NCI-H446 (cell line): ENCODE measurements at places on chromosomes 4 and X.

DNA sequence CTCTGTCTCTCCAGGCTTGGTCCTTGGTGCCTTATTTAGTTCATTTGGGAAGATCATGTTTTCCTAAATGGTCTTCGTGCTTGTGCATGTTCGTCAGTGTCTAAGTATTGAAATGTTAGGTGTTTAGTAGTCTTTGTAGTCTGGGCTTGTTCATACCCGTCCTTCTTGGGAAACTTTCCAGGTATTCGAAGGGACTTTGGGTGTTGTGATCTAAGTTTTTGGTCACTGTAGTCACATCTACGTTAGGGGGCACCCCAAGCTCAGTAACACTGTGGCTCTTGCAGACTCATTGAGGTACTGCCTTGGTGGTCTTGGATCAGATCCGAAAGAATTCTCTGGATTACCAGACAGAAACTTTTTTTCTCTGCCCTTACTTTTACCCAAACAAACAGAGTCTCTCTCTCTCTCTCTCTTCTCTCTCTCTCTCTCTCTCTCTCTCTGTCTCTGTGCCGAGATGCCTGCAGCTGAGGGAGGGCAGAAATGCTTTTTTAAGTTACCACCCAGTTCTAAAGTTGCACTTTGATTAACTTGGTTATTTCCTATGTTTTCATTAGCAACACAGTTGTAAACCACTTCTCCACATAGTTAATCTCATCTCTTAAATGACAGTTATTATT is 67.6 kb upstream of the SLC7A3 start:
- DNase-seq = no peak

DNA sequence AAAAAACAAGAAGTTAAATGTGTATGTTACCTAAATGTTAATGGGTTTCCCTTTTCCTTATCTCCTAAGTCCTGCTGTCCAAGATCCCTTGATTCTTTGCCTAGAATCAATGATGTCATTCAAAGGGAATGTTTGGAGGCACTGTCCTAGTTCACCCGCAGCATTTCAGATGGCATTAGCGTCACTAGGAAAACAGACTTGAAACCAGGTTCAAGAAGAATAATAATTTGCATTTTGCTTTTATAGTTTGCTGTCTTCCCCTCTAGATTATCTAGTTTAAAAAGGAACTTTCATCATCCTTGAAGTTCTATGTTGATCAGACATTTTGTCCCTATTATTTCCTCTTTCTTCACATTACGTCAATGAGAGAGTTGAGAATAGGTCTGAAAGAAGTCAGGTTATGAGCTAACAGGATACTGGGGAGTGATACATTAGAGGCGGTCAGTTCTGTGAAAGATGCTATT is 234.1 kb upstream of the PGRMC2 start:
- no peak for DNase-seq

GRCh38 chr4:159070742-159071141 is 32.1 kb upstream of the RAPGEF2 start:
- DNase-seq = peak; percentile 42

DNA sequence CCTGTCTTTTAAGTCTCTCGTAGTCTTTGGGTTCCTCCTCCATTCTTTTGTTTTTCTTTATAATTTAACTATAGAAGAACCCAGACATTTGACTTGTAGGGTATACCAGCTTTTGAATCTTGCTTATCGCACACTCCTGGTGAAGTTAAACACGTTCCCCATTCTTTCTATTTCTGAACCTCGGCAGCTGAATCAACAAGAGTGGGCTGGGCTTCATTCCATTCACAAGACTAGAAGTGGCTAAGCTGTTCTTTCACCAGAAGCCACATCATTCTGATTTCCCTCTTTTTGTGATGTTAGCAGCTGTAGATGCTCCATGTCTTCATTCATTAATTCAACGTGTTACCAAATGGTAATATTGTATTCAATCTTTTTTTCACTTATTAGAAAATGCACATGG is 167.9 kb downstream of the CORIN start:
- DNase-seq = no peak

GRCh38 chr4:61411241-61411640 is 211.1 kb downstream of the ADGRL3 start:
- DNase-seq = no peak

- DNase-seq = no peak
Observed at GRCh38 chrX:16188687-16189086, 21.4 kb downstream of the MAGEB17 start.

- DNase-seq = no peak
Observed at GRCh38 chr4:113998531-113998930, 19.1 kb upstream of the ARSJ start.

GRCh38 chr4:96347582-96347981 is 507.7 kb downstream of the PDHA2 start:
- no peak for DNase-seq

- no peak for DNase-seq
Observed at GRCh38 chr4:81650606-81651242, 179.0 kb upstream of the RASGEF1B start.

DNA sequence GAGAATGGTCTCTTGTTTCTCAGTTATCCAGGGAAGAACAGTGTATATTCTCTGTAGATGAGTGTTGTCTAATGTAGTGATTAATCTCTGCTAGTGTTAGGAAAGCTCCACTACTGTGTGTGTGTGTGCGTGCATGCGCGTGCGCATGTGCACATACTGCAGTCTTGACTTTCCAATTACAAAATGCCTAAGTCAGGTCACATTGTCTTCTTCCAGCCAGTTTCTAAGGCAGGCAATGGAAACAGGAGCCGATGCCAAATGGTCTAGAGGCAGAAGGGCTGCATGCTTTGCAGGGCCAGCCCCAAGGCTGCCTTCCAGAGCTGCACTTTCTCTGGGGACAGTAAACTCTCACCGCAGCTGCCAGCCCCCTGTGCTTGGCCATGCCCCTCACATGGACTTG is 30.5 kb upstream of the NAP1L5 start:
- DNase-seq = peak; percentile 59

DNA sequence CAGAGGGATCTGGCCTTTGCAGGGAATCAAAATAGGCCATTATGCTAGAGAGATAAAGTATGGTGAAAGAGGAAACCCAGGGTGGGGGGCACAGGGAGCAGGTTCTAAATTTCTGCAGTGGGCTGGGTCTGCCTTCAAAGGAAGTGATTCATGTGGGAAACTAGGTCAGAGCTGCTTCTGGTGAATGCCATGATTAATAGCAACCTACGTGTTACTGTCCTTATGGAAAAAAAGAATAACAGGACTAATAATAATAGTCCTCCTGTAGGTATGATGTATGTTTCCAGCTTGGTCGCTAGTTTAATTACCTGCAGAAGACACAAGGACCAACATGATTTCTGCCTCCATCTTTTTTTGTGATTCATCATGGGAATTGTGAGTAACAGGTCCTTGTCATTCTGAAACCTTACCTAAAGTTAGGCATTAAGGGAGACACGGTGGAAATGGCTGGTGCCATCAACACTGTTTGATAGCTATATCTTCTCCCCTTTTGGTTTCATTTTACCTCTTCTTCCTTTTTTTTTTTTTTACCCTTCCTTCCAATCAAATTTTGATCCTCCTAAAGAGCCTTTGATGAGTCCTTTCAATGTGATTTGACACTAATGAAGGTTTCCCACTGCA is 180.4 kb downstream of the CPEB2 start:
- no peak for DNase-seq

DNA sequence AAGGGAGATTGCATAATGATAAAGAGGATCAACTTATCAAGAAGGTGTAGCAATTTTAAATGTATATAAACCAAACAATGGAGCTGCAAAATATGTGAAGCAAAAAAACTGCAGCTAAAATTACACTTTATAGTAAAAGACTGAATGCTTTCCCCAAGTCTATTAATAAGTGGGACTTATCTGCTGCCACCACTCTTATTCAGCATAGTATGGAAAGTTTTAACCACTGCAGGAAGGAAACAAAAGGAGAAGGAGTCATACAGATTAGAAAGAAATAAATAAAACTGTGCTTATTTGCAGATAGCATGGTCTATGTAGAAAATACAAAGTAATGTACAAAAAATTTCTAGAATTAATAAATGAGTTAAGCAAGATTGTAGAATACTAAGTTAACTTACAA is 94.1 kb upstream of the GK2 start:
- DNase-seq = no peak

- DNase-seq = no peak
Observed at GRCh38 chrX:150983521-150984168, 510 bp downstream of the HMGB3 start.

- no peak for DNase-seq
Observed at GRCh38 chrX:10077425-10078188, 79.2 kb upstream of the CLCN4 start.

DNA sequence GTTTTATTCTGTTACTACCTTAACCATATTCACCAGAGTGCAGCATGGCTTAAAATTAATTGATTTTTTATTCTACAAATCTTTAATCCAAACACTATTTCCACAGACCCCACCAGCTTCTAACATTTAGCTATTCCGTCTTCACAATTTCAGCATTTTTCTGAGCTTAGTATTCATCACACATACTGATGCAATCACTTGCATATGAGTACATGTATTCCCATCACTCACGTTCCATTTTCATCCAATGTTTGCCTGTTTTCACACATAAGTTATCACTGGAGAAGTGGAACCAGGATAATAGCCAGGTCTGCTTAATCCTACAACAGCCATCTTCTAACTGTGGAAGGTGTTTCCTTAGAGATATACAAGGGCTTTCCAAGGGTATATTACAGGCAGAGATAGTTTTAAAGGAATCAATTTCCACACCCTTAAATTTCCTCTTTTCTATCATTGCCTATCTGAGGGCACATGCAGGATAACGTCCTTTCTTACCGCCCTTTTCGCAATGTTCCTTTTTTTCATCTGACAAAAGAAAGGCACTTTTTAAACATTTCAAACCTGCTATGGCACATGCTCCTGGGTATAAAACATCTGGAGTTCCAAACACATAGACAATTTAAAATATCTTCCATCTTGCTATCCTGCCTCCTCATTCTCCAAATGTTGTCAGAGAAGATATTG is 115.8 kb downstream of the CORIN start:
- no peak for DNase-seq

- DNase-seq = peak; percentile 81
Observed at GRCh38 chrX:40866893-40867292, 131.6 kb upstream of the MED14 start.

DNA sequence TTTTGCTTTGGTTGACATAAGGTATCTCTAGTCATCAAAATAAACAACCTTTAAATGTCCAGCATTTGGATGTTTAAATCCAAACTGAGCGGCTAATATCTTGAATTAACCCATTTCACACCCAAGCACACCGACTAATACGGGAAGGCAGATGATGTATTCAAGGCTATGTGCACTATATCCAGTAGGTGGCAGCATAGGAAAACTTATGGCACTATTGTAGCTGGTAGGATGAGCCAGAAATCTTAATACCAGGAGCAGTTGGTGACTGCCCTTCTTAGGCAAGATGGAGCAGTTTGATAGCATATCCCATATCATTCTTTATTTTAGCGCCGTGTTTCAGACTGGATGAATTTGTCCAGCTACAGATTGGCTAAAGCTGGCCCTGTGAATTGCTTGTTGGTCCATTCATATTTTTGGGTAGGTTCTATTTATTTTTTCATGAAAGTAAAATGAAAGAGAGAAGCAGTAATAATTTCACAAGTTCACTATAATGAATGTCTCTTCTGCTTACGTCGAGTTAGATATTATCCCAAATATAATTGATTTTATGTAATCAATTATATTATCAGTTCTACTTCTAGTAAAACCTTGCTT is 24.4 kb downstream of the UCHL1 start:
- DNase-seq = peak; percentile 82

DNA sequence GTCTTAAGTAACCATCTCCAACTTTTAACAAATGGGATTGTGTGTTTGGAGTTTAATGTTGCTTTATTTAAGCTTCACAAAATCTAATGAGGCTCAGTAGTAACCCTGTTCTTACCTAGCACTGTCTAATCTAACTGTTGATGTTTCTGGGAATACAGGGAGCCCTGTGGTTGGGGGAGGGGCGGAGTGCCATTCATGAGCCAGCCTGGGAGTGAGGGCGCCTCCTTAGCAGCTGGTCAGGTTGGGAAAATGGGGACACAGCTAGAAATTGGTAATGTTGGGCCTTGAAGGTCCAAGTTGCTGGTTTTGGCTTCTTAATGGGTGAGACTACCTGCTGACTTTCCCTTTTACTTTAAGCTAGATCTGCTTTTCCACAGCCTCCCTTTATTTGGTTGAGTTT is 22.9 kb upstream of the TADA2B start:
- no peak for DNase-seq

DNA sequence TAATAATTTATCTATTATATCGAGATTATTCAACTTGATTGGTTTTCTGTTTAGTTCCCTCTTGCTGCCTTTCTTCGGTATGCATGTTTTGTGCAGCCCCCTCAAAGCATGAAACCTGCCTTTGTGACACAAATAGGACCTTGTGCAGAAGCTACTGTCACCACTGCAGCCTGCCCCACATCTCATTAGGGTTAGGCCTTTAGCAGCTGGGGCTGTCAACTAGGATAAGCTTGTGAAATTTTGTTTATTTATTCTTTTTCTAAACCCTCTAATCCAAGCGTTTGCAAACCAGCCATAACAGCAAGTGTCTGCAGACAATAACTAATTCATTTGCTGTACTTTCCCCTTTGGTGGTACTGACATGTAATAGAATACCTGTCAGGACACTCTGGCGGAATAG is 258.9 kb downstream of the RCHY1 start:
- no peak for DNase-seq

GRCh38 chrX:41236629-41237028 is 97.3 kb upstream of the DDX3X start:
- no peak for DNase-seq

DNA sequence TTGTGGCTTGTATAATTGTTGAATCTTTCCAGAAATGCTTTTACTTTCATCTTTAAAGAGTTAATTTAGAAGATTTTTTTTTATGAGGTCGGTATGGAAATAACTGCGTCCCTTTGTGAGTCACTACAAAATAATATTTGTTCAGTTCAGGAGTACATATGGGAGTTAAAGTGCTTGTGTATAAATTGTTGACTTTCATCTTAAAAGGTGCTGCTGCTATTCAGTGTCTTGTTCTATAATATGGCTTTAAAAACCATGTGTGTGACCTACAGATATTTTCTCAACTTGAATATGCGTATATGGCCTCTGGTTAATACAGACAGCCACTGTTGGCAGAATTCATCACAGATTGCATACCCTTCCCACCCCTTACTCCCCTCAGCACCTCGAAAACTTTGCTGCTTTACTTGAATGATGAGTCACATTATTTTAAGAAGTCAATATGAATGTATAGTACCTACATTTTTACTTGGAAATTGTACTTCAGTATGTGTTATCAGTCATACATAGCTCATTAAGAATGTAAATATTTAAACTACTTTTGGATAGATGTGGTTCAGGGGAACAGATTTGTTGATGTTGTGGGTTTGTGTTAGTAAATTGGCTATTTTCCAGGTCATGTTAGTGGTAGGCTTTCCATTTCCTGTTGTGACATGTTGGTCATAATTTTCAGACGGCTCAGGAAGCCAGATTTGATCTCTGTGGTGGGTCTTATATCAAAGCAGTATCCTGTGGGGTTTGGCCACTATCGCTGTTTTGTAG is 1.5 kb downstream of the CLCN3 start:
- DNase-seq = no peak

GRCh38 chr4:54695788-54696187 is 38.0 kb downstream of the KIT start:
- DNase-seq = no peak

GRCh38 chrX:154018518-154019060 is 1.1 kb downstream of the IRAK1 start:
- DNase-seq = no peak

GRCh38 chrX:100980608-100981497 is 11.3 kb downstream of the ARL13A start:
- no peak for DNase-seq

GRCh38 chr4:168685136-168685809 is 188.4 kb downstream of the PALLD start:
- no peak for DNase-seq

GRCh38 chrX:13369256-13370030 is 49.6 kb upstream of the ATXN3L start:
- no peak for DNase-seq

- DNase-seq = no peak
Observed at GRCh38 chr4:149589826-149590225, 225.8 kb downstream of the IQCM start.
